Ureter (tissue), 1 donor: ENCODE measurements at places on chromosomes 4 and X.

DNA sequence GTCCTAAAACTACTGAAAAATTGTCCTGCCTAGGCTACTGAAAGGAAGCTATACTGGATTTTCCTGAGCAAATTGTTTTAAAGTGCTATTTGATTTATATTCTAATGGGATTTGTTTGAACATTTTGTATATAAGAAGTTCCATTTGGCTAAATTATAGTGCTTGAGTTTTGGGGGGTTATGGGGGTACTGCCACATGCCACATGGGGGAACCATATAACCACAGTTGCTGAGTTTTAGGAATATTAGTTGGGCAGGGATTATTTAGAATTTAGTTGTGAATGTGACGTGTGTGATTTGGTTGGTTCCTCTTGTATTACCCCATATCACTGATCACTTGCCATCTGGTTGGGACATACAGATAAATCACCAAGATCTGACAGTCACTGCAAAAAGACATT is 224.5 kb upstream of the TAPT1 start:
- DNase-seq = no peak

GRCh38 chr4:39616651-39617050 is 22.0 kb downstream of the SMIM14 start:
- DNase-seq = no peak

DNA sequence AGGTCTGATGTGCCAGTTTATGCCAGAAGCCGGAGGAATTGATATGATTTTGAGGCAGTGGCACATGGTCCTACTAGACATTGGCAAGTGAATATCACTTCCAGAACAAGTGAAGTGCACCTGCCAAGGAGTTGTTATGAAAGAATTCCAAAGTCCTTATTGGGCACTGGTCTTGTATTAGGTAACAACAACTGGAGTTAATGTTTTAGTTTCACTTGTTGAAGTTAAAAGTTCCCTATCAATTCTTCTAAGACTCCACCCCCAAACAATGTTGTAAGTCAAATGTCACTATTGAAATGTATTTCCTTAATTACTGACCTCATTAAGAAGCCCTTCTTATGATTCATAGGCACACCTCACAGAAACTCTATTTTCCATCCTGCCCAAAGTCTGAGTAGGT is 3.1 kb downstream of the TET2 start:
- no peak for DNase-seq

- no peak for DNase-seq
These were observed 6.0 kb downstream of the HMGN5 start for GRCh38 chrX:81195712-81196111.

- peak; percentile 54 for DNase-seq
These were observed 566 bp downstream of the CORIN start for GRCh38 chr4:47837094-47837907.

GRCh38 chr4:77751764-77752163 is 67.4 kb downstream of the CNOT6L start:
- no peak for DNase-seq

- DNase-seq = peak; percentile 25
These were observed at the start of gene SHOX for GRCh38 chrX:630612-631496. TSS of gene SHOX (plus strand) at chrX:630791. CDS start at chrX:630898, 107 bp downstream.

- DNase-seq = no peak
These were observed 359 bp upstream of the GAB3 start for GRCh38 chrX:154751203-154751668.

DNA sequence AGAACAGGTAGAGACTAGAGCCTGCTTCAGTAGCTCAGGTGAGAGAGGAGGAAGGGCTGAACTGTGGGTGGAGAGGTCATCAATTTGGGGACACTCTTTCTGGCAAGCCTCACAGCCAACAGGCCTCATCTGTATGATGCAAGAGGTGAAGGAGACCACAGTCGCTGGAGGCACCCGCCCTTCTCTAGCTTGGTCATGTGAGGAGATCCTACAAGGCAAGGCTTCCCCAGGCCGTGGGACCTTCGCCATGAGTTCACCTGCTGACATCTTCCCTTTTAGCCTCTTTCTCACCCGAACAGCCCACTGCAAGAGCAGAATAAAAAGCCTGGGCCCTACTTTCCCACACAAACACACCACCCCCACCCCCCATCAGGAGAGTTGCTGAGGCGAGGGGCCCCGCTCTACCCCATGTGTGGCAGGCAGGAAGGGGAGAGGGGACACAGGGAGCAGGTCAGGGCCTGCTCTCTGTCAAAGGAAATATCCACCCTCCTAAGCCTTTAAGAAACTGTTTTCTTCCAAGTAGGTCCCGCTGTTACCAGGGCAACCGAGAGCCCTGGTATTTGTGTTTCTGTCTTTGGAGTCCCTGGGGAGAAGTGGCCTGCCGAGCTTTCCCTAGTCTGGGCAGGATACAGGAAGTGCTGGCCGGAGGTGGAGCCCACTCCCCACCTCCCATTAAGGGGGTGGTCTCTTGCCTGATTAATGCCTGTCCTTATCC is 8.1 kb downstream of the RTL5 start:
- peak; percentile 54 for DNase-seq

- no peak for DNase-seq
These were observed 123.3 kb downstream of the POU4F2 start for GRCh38 chr4:146762016-146762415.

- DNase-seq = no peak
These were observed 140.0 kb downstream of the HHIP start for GRCh38 chr4:144785961-144786360.

DNA sequence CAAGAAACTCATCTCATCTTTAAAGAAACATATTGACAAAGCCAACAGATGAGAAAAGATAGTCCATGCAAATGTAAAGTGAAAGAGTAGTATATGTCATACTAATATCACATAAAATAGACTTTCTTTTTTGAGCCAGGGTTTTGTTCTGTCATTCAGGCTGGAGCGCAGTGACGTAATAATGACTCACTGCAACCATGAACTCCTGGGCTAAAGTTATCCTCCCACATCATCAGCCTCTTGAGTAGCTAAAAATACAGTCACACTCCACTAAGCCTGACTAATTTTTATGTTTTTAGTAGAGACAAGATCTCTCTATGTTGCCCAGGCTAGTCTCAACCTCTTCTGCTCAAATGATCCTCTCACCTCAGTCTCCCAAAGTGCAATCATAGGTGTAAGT is 51.8 kb upstream of the TRAM1L1 start:
- no peak for DNase-seq

DNA sequence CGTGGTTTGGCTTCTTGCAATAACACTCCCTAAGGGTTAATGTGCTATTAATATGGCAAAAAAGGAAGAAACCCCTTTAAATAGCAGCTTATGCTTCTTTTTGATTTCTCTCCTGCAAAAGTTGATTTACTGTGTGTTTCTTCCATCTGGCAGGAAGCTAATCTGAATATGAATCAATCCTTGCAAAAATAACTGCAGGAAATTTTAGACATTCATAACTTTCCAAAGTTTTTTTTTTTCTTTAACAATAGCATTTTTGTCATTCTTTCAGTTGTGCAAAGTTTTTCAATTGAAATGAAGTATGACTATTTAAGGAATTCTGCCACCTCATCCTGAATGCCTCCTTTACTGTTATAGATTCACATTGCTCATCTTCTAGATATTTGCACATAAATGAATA is 115.6 kb downstream of the SPANXA1 start:
- DNase-seq = no peak

GRCh38 chr4:106971636-106972035 is 64.5 kb downstream of the DKK2 start:
- DNase-seq = no peak

DNA sequence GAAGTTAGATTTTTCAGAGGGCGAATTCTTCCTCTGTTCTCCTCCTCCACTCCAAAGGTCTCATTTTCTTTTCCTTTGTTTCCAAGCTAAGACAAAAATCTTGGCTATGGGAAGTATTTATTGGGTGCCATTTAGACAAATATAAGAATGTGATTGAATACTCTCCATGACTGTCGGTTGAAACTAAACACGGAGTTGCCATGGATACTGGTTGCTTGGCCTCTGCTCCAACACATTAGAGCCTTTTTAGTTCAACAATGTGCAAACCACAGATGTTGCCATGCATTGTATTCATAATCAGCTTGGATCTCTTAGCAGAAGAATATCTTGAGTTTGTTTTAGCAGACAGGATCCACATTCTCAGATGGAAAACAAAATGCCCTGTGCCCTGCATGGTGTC is 366.5 kb upstream of the LCORL start:
- no peak for DNase-seq

DNA sequence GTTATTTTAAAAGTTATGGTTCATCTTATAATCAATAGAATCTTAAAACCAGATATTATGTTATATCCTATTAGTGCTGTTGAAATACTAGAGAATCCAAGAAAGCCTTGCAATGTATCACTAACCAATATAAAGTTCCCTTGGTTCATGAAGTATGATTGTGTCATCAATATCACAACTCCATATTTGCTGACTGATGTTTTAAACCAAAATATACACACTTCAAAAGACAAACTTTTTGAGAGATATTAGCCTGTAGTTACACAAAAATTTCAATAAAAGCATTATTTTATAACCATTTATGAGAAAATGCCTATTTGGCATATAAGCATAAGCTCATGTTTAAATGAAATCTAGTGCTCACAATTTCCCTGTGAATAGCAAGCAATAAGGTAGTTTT is 198.6 kb downstream of the CENPC start:
- no peak for DNase-seq

DNA sequence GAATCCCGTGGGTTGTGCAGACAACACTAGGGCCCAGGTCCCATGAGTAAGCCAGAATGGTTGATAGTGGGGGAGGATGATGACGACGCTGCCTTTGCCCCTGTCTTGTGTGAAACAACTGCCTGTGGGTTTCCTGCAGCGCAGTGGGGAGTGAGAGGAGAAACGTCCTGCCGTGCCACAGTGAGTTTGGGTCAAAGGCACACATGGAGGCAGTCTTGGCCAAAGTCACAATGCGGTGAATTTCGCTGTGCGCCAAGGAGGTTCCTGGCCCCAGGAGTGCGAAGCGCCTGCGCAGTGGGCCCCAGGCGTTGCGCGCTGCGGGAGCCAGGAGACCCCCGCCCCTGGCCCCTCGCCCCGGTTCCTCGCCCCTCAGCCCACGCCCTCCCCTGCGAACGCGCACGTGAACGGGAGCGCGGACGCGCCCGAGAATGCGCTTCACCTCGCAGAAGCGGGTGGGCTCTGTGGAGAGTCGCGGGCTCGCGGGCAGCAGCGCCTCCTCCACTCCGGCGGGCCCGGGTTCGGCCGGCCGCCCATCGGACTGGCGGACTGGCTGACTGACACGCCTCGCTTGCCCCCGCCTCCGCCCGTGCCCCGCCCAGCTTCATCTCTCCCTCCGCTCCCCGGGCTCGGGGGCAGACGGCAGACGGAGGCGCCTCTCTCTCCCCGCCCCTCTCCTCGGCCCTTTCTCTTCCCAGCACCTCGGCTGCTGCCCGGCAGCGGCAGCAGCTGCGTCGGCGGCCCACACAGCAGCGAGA is at the start of gene NUDT10:
TSS of gene NUDT10 (plus strand) at position 635 of the 755 bp plus-strand sequence. CDS start 144 bp downstream, outside the sequence.
- peak; percentile 50 for DNase-seq

DNA sequence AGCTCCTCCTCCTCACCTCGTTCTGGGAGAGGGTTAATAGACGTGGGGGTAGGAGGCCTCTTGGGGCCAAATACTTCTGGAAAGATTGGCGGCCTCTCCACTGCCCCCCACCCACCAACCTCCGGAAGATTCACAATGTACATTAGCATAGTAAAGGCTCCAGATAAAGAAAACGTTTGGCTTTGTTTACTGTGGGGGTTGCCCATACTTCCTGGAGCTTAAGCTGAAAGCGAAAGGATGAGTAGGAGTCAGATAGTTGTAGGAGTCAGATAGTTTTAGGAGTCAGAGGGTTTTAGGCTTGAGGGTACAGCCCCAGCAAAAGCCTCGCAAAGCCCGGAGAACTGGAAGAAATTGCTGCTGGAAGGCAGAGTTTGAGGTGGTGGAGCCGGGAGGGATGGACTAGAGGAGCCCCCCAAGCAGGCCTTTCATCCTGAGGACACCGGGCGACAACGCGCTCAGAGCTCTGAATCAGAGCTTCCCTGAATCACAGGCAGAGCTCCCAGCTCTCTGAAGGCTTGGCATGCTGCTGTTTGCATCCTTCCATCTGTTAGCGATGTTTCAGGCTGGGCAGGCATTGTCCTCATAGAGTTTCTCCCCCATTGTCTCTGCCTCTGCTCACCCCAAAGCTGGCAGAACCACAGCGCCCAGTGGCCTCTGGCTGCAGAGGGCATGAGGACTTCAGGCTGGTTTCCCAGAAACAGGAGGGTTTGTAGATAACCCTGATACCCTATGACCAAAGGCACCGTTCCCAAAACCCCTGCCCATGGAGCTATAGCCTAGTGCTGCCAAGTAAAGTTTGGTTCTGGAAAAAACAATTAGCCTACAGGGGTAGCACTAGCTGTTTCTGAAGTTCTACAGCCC is 280.7 kb downstream of the BCOR start:
- DNase-seq = no peak

DNA sequence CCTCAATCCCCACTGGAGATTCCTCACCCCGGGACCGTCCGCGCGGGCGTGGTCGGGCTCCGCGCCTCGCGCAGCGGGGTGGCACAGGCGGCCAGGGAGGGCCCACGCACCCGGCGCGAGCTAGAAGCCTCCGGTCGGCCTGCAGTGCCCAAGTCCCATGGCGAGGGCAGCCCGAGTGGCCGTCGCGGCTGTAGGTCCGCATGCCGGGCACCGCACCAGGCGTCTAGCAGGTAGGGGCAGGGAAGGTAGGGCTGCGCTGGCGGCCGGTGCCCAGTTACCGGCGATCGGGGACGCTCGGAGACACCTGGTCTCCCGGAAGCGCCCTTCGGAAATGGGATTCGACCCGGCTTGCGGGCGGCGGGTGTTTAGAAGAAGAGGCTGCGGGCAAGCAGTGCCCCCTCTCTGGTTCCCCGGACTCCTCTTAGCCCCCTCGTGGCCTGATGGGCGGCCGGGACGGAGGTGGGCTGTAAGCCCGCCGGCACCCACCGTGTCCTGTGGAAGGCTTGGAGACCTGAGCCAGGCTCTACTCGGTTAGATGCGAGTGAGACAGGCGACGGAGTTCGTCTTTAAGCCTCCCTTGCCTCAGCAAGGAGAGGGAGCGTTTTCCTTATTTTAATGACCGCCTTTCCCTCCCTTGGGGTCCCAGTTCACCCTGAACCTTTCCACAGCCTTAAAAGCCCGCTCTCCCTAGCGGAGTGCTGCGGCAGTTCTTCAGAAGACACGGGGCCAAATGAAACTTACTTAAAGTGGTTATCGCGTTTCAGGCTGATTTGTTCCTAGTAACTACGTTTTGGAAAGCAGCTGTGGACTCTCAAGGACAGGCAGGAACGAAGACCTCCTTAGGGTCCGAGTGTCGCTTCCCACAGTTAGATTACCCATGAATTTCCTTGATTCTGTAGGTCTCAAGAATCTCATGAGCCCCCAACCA is 821 bp downstream of the SLITRK2 start:
- DNase-seq = no peak

GRCh38 chr4:56733352-56733751 is 52.3 kb upstream of the HOPX start:
- no peak for DNase-seq

- no peak for DNase-seq
These were observed 1080.9 kb downstream of the FAT4 start for GRCh38 chr4:126395664-126396063.
